NCI-H1092 treated with DMSO at 0.1 percent for 48 hours (cell line): ENCODE measurements at places on chromosomes 16 and 17.

GRCh38 chr16:22688930-22689329, 125.0 kb upstream of the HS3ST2 start:
- no peak for DNase-seq

- DNase-seq = no peak
These were observed 53.4 kb downstream of the EMP2 start for GRCh38 chr16:10526962-10527361.

DNA sequence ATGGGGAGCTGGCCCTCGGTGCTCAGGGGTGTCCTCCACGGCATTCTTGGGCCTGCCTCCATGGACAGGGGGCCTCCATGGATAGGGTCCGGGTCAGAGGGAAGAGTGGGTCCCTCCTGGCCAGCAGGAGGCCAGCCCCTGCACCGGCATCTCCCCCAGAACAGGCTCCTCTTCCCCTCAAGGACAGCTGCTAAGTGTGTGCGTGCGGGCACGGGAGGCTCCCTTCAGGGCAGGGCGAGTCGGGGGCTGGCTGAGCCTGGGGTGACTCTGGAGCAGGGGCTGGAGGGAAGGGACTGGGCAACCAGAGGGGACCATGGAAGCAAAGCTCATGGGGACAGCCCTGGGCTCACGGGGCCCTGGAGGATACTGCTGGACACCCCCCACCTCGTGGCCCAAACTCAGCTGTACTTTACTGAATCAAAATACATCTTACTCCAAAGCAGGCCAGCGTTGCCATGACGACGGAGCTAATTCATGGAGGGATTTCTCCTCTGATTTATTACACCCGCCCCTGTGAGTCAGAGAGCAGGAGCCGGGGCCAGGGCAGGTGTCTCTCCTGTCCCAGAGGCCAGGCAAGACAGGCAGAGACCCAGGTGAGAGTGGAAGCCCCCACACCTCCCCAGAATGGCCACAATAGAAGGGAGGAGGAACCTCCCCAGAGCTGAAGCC, 2.1 kb downstream of the CASKIN1 start:
- no peak for DNase-seq

DNA sequence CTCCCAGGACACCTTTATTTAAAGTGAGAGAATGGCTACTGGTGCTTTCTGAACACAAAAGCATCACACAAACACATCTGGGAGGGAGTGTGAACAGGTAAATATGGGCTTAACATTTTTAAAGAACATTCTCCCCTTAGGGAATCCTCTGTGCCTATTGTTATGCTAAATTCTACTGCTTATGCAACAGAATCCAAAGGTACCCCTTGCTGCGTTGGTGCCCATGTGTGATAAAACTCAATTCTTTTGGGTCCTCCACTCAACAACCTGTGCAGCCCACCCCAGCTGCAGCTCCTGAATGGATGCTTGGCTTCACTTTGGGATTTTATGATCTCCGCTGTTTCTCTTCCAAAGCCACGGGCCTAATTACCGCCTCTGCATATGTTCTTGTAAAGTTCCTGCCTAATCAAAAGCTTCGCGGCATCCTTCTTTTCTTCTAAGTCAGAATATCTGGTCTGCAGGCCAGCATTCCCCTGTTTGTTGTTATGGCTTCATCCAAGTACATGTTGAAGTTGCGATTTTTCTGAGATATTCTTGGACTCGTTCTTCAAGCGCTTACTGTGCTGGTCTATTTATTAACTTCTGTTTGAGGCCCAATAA, 23.9 kb downstream of the RHBDL3 start:
- DNase-seq = no peak

DNA sequence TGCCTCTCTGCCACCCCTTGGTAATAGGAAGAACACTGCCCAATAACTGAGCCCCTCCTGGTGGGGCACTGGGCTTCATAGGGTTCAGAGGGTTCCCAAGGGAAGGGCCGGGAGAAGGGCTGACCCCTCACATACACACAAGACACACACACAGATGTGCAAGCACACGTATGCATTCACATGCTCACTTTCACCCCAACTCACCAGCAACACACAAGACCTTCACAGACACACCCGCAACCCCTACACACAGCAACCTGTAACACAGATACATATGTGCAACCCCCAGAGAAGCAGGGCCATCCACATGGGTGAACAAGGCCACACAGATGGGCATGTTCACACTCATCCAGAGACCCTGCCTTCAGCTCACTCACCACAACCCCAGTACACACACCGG, 225.1 kb downstream of the ZNF423 start:
- no peak for DNase-seq

- DNase-seq = no peak
These were observed 132.2 kb upstream of the TNRC6C start for GRCh38 chr17:77826132-77826873.

- no peak for DNase-seq
These were observed 7.3 kb downstream of the HSD3B7 start for GRCh38 chr16:30992276-30992780.

GRCh38 chr17:59561042-59561441, 4.4 kb upstream of the DHX40 start:
- no peak for DNase-seq

DNA sequence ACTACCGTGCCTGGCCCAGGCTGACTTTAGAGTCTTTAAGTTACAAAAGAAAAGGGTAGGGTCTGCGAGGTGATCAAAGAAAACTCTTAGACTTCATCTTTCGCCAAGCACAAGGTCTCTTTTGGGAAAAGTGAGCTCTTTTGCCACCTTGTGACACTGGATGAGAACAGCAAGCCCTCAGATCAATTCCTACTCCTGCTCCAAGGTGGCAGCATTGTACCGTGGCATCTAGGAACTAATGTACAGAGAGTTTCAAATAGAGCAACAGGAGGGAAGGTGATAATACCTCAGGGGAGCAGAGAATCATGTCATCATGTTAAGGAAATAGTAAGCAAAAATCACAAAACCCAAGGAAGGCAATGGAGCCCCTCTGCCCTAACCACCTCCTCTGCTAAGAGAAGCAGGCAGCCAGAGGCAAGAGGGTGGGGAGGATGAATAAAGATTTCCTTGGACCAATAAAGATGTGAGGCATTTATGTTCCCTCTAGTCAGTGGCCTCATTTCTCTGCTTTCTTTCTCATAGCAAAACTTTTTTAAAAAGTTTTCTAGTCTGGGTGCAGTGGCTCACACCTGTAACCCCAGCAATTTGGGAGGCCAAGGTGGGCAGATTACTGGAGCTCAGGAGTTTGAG, 2.1 kb upstream of the C17orf78 start:
- DNase-seq = peak; percentile 69

DNA sequence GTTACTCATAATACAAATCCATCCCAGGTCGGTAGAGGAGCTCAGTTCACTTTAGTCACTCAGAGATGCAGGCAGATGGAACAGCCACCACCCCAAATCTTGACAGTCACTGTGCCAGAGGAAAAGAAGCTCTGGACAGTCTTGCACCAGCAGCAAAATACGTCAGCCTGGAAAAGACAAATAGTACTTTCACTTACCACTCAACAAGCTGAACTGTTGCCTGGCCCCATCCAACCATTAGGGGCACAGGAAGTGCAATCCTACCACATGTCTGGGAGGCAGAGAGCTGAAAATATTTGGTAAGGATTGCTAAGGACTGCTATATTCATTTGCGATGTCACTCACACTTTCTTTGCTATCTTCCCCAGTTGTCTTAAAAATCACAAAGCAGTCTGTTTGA, 239.1 kb upstream of the TOX3 start:
- no peak for DNase-seq

DNA sequence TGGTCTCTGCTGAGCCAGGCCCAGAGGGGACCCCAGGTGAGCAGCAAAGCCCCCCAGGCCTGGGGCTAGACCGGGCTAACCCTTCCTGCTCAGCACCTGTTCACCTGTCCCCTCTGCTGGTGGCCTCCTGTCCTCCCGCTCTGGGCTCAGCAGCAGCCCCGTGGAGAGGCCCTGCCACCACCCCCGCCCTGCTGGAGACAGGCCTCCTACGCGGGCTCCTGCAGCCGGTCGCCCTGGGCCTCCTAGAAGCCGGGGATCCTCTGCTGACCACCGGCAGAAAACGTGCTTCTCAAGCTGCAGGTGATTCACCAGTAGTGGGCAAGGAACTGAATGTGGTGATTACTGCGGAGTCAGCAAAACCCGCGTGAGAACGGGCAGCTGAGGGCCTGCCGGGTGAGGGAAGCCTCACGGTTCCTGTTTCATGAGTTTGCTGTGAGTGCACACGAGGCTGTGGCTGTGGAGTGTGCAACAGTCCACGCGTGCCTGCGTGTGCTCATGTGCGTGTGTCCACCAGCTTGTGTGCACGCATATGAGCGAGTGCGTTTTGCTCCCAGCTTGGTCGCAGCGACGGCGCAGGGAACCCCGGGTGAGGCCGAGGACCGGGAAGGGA, 792 bp downstream of the SECTM1 start:
- DNase-seq = no peak

DNA sequence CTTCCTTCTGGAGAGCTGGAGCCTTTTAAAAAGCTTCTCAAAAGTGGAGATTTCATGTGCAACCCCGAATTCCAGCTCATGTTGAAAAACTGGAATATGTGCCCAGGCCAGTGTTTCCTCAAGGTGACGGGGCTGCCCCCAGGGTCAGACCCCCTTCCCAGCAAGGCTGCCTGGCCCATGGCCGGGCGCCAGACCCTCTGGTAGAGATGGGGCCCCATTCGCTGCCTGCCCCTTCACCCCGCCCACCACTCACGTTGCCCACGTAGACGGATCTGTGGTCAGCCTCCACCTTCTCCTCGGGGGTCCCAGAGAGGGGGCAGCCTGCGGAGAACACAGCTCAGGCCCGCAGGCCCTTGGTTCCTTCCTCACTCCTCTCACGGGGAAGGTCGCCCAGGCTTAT, 1.1 kb downstream of the PABPN1L start:
- DNase-seq = no peak

DNA sequence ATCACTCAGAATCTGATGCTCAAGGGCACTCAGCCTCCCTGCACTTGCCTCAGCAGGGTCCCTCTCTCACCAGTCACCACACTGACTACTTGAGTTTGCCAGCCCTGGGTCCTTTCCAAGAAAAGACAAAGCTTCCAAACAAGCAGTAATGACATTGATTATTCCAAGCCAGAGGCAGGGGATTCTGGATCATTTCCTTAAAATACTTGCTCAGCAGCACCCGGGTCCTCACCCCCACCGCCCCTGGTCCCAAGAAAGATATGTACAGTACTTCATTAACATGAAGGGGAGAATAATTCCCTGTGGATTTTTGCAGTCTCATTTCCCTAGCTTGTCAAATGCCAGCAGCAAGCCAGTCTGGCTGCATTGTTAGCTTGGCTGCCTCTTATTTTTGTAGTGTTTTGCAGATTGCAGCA, 83.2 kb upstream of the GNAO1 start:
- DNase-seq = peak; percentile 77

GRCh38 chr17:61029181-61029580, 351.5 kb downstream of the BCAS3 start:
- no peak for DNase-seq

GRCh38 chr17:80712606-80713005, 168.0 kb downstream of the RPTOR start:
- no peak for DNase-seq

GRCh38 chr17:77959926-77960521, 1.5 kb downstream of the TNRC6C start:
- peak; percentile 46 for DNase-seq

DNA sequence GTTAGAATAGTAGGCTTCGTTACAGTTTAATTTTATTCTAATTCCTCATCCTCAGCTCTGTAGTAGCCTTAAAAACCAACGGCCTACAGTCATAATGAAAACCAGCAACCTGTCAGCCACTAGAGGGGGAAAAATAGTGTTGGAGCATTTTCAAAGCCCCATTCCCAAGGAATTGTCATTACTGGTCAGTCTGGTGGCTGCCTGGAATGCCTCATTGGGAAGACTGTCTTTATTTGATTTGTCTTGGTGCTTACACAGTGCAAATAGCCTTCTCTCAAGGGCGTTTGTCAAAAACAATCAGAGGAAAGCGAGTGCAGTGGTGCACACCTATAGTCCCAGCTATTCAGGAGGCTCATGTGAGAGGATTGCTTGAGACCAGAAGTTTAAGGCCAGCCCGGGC, 4.7 kb downstream of the LPCAT2 start:
- no peak for DNase-seq

DNA sequence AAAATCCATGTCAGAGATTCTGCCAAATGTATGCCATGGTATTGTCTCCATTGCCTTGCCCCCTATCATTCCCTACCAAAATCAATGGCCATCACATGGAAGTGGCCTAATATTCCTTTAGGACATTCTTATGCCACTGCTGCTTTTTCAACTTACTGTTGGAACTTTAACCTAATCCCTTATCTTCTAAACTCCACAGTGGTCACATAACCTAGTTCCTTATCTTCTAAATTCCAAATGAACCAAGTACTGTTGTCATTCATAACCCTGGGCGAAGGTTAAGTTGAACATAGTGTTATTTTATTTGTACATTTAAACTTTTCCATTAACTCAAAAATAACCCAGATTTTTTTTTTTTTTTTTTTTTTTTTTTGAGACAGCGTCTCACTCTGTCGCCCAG, 3.6 kb downstream of the HSF5 start:
- no peak for DNase-seq

DNA sequence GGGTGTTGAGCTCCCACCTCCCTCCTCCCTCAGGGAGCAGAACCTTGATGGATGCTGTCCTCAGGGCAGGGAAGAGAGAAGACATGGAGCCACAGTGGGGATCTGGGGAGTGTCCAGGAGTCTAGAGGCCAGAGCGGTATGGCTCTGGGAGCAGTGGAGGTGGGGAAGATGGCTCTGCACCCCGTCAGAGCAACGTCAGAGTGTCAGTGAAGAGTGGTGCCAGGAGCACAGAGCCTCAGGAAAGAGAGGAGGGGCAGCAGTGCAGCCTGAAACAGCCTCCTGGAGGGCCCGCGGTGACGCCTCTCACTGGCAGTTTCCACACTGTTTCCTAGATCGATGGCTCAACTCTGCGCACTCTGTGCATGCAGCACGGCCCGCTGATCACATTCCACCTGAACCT, 23.2 kb upstream of the SLC5A11 start:
- DNase-seq = no peak

- no peak for DNase-seq
These were observed 54.5 kb downstream of the TUBD1 start for GRCh38 chr17:59838052-59838916.

- DNase-seq = peak; percentile 16
These were observed 1.4 kb downstream of the LIG3 start for GRCh38 chr17:34981538-34982241.

DNA sequence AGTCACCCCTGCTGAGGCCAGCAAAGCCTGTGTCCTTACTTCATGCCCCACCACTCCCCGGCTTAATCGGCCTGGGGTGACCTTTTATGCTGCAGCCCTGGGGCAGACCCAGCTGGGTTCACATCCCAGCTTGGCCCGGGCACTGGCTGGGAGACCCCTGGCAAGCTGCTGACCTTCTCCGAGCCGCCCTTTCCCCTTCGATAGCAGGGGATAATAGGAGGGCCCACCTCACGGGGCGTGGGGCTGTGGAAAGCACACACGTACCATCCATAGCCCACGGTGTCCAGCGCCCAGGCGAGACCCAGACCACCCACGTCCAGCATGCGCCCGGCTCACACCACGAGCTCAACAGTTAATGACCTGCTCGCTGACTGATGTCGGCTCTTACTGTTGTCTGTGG, 26.8 kb downstream of the TBC1D16 start:
- no peak for DNase-seq

DNA sequence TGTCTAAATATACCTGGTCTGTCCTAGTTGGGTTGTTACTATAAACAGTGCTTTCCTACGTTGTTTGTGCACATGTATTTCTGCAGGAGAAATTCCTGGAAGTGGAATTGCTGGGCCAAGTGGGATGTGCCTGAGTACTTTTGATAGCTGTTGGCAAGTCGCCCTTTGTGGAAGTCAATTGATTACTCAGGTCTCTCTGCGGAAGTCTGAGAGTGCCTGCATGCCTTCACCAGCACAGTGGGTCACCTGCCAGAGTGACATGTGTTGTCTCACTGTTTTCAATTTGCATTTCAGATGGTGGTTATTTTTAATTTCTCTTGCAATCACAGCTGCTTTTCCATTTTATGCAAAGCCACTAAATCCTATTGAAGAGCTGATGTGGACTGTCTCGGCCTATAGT, 2.3 kb upstream of the MVD start:
- no peak for DNase-seq
